ENCODE measurements at places on chromosomes 4 and X.

- peak within 1 kb of the TSS; percentile 48 for H3K4me3 ChIP-seq
- no peak within 1 kb of the TSS for H3K27ac ChIP-seq
- no peaks in the 10 kb centered on the region for H3K4me1 ChIP-seq
- peak; percentile 41 for DNase-seq
- H3K36me3 ChIP-seq, result no peaks in the 10 kb centered on the region
Measured at GRCh38 chrX:1537031-1537715, at the start of gene P2RY8. TSS of gene P2RY8 (minus strand) at chrX:1537185. CDS start at chrX:1466558, 70,627 bp downstream.

GRCh38 chr4:64882311-64883086 is 473.2 kb upstream of the TECRL start:
- DNase-seq, result no peak
- H3K27me3 ChIP-seq, result no peaks in the 10 kb centered on the region
- no peaks in the 10 kb centered on the region for H3K4me1 ChIP-seq
- H3K36me3 ChIP-seq, result no peaks in the 10 kb centered on the region
- no peak overlapping the region for H3K27ac ChIP-seq

DNA sequence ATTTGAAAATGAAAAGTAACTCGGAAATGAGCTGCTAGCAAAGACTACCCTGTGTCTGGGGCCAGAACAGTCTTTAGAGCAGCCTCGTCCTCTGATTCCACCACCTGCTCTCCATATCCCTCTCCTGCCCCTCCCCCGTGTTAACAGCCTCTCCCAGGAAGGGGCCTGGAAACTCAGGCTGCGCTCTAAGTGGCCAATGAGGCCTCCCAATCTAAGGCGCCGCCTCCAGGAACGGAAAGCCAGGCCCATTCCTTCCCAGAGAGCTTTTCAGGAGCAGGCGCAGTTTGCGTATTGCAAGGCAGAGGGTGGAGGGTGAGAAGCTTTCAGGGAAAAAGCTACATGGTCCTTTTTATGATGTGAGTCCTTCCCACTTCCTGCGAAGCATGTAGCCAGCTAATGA is 31.2 kb downstream of the RS1 start:
- DNase-seq, result no peak
- no peak overlapping the region for H3K4me3 ChIP-seq
- H3K36me3 ChIP-seq, result no peaks in the 10 kb centered on the region

GRCh38 chrX:46601283-46601682 is 27.7 kb downstream of the CHST7 start:
- no peak overlapping the region for H3K4me3 ChIP-seq
- H3K27me3 ChIP-seq, result peaks cover 42% of the 10 kb centered on the region
- H3K4me1 ChIP-seq, result no peaks in the 10 kb centered on the region

- no peaks in the 10 kb centered on the region for H3K36me3 ChIP-seq
- H3K4me3 ChIP-seq, result no peak overlapping the region
- no peak for DNase-seq
- H3K27me3 ChIP-seq, result no peaks in the 10 kb centered on the region
Measured at GRCh38 chr4:83022724-83023450, 12.1 kb upstream of the COPS4 start.
